ENCODE measurements at places on chromosomes 1 and 21.

DNA sequence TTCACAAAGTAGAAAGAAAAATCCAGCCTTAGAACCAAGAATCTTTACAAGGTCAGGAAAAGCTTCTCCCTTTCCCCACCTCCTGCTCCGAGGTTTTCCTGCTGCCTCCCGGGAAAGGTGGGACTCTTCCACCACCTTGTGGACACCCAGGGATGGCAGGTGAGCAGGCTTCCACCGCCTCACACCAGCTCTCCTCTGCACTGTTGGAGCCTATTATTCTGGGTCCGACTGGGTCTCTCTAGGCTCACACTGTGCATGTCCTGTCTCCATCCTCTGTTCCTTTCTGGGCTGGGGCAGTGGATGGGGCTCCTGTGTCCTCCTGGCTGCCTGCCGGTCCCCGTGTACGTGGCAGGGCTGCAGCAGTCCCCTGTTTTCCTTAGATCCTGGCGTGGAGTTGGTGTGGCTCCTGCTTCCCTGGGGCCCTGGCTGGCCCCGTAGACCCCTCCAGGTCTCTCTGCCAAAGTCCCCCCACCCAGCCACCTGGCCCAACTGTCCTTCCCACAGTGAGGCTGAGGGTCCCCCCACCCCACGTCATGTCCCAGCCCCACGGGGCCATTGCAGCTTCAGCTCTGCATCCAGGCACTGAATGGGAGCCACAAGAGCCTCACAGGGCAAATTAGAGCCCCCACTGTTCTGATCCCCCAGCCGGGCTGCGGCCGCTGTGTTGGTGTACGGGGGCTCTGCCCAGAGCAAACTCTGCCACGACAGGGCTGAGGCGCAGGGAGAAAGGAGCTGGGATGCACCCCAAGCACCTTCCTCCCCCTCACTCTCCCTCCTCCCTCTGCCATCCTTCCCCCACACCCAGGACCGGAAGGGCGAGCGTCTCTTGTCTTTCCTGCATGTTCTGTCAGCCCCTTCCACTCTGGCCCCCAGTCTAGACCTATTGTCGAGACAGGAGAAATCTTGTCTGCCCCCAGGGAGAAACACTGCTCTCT lies 3.3 kb upstream of the SLC45A1 start:
- DNase-seq: peak; percentile 86

- peak; percentile 58 for DNase-seq
Observed at GRCh38 chr1:13662493-13662892, 37.5 kb upstream of the PRDM2 start.

DNA sequence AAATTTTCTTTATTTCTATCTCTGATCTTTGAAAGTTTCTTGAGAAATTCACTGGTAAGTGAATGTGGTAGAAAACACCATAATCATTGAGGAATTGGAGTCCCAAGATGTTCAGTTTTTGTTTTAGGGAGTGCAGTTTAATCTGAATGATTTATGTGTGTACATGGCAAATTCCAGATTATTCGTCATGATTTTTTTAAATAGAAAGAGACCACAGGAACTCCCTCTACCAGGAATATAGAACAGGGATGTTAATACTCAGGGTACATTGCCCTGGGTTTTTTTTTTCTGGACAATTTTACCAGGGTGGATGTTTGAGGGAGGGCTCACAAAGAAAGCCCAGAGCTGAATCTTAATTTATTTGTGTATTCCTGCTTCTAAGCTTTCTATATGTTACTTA lies 109.0 kb downstream of the VPS13D start:
- DNase-seq: no peak

DNA sequence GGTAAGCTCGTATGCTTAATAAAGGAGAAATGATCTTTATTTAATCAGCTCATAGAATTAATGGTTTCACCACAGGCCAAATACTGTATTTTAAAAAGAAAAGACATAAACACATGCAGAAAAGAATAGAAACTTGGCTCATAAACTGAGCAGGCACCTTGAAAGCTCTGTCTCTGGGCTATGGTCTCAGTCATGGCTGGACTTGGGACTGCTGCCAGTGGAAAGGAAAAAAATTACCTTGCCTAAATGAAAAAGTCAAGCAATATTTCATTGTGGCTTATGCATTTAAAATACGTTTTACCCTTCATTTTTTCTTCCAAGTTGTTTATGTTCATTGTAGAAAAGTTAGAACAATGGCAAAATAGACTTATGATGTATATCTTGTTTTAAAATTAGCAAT lies 8.0 kb downstream of the LRRC42 start:
- DNase-seq: no peak

- DNase-seq: no peak
Observed at GRCh38 chr1:115172270-115172669, 83.0 kb upstream of the TSPAN2 start.

- DNase-seq: no peak
Observed at GRCh38 chr1:55413286-55413685, 198.1 kb upstream of the USP24 start.

DNA sequence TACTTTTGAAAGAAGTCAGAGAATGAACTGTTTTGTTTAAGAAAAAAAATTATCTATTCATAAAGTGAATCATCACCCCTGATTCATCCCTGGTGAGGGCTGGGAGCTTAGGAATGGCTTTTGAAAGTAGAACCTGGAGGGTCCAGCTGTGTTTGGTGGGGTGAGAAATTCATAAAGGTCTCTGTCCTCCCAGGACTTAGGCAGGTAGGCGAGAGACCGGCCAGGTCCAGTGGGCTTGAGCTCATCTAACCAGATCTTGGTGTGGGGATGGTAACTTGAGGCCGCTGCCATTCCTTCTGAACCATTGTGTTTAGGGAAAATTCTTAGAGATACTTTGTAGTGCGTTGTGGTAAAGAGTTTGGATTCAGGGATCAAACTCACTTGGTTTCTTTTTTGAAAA lies 156.8 kb upstream of the TNR start:
- no peak for DNase-seq

GRCh38 chr21:41596241-41596925 lies 88.4 kb upstream of the TMPRSS2 start:
- DNase-seq: no peak

DNA sequence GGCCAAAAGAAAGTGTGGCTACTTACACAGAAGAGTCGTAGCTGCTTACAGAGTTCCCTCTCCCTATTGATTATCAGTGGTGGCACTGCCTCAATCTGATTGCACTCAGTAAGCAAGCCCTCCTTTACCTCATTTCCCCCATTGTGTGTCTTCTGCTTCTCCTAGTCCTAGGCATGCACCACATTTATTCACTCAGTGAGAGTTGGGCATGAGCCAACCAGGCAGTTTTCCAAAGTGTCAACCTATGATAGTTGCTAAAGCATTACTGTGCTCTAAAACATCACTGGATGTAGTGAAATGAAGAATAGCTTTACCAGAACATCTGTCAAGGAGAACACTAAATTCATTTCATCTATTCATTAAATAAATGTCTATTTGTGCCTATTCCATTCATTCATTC lies 19.3 kb downstream of the GJA5 start:
- no peak for DNase-seq

DNA sequence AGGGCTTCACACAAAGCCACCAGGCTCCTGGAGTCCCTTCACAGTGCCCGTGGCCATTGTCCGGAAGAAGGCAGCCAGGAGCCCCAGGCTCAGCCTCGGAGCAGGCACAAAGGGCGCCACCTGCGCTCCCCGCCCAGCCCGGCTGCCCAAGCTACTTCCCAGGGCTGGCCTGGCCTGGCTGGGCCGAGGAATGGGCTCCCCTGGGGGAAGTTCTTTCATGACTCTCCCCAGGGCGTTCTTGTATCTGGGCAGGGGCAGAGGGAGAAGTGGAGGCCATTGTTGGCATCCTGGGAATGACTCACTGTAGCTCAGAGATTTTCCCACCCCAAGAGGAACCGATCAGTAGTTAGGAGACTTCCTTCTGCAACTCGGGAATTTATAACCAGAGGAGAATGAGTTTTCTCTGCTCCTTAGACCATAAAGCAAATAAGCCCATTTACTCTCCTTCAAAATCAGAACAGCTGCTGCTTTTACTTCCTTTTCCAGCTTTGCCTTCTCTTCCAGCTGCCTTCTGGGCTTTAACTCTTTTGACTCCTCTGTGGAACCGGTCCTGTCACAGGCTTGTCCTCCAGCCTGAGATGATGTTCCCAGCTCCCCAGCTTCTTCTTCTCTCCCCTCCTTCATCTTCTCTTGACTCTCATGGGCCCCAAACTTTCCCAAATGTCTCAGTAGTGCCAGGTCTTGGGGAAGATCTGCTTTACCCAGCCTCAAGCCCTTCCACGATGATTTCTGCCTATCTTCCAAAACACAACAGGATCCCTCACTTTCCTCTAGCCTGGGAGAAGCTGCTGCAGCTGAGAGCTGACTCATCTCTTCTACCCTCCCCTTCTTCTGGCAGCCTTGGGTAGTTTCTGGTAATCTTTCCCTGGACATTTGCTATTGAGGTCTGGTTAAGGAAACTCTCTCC lies 118.7 kb upstream of the CD34 start:
- DNase-seq: no peak

GRCh38 chr1:40184193-40184592 lies 23.0 kb downstream of the RLF start:
- no peak for DNase-seq

- no peak for DNase-seq
Observed at GRCh38 chr1:193339401-193339800, 153.0 kb upstream of the B3GALT2 start.

DNA sequence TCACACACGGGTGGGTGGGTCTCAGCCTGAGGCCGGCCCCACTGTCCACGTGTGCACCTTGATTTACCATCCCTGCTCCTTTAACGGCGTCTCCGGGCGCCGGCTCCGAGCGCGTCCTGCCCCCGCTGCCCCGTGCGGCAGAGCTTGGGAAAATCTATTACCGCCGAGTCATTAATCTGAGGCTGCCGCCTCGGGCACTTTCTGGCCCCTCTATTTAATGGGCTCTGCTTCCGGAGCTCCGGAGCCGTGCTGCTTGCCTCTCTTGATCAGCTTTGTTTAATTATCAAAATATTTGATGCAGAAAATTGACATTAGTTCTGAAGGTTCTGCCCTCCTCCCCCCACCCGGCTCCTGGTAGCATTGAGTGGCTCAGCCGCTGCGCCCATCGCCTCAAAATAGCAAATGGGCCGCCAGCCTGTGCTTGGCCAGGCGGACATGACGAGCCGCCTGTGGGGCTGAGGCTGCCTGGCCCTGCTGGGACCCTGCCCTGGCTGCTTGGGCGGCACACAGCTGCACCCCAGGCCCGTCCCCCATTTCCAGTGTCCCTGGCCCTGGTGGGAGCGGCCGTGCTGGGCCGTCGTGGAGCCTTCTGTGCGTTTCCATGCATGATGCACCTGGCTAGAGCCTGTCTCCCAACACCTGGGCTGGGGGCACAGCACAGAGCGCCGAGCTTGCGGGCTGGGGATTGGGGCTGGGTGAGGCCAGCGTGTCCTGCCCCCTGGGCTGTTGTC lies 81.6 kb upstream of the TTC34 start:
- no peak for DNase-seq
